ENCODE measurements at places on chromosomes 6 and 20.

DNA sequence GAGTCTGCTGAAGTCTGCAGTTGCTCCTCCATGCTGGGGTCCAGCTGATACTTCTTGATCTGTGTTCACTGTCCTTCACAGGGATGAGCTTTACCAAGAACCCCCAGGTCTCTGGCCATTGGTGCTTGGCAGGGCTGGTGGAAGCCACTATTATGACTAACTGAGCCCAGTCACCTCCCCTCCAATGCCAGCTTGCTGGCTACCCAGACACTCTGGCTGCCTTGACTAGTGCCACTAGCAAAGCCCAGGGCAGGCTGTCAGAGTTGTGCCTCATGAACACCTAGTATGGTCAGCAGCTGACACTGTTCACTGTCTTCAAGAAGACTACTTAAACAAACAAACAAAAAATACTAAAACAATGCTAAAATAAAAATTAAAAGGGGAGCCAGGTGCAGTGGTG lies 8.8 kb downstream of the ASIP start:
- no peak for DNase-seq

GRCh38 chr6:38187811-38188590 lies 368.5 kb downstream of the ZFAND3 start:
- no peak for DNase-seq

DNA sequence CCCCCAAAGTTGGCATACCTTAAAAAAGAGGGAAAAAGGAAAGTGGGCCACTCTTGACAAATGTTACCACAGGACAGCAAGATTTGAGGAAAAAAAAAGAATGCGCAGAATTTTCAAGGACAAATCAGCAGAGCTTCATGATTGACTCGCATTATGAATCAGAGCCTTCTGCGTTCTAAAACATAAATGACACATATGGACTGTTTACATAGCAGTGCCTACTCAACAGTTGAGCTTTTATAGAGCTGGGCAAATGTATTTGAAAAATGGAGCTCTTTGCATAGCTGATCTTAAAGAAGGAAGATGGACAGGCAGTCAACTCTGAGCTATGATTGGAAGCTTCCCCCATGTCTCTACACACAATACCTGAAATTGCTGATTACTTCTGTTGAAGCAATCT lies 213.2 kb upstream of the NT5E start:
- no peak for DNase-seq

- DNase-seq, result no peak
Measured at GRCh38 chr6:42784717-42785498, 3.1 kb downstream of the BICRAL start.

DNA sequence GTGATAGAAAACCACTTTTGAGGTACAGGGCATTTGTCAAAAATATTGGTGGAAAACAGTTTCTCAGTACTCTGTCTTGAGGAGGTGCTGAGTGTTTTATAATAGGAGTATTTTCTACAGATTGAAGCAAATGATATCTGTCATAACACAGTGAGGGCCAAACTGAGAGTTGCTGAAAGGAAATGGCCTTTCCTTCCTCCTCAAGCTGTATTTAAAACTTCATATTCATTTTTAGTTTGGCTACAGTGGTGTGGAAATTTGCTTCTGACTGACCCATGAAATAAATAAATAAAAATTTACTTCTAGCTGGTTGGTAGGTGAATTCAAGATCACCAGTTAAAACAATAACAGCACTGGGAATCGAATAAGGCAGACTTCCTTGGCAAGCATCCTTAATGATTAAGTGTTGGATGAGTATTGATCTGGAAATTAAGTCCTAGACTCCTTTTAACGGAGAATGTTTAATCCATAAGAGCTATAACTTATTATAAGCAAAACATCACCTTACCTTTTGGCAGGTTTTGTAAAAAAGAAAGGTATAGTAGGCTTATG lies 828.6 kb upstream of the CITED2 start:
- DNase-seq, result no peak

DNA sequence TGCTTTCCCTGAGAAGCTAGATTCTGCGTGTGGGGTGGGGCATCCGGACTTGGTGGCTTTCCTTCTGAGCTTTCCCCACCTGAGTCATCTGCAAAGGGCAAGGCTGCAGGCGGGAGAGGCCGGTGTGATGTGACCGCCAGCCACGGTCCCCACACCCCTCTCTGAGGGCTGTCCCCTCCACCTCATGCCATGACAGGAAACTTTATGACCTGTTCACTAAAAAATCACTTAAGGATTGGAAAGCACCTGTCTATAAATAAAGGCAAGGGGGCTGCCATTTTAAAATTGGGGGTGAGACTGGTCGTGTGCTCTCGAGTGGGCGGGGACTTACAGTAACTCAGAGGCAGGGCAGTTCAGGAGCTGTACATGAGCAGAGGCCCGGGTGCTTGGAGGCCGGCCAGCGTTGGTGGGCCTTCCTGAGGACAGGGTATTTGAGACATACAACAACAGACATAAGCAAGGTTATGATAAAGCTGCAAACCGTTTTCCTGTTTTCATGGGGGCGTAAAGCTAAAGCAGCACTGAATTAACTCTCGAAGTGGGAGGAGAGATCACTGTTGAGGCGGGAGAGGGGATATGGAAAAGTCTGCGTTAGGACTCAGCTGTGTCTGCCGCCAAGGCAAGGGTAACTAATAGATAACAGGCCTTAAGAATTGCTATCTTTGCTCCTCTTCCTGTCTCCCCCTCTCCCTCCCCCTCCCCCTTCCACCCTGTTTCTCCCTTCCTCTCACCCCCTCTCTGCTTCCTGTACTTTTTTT lies 16.1 kb upstream of the SERPINB1 start:
- DNase-seq, result peak; percentile 67

DNA sequence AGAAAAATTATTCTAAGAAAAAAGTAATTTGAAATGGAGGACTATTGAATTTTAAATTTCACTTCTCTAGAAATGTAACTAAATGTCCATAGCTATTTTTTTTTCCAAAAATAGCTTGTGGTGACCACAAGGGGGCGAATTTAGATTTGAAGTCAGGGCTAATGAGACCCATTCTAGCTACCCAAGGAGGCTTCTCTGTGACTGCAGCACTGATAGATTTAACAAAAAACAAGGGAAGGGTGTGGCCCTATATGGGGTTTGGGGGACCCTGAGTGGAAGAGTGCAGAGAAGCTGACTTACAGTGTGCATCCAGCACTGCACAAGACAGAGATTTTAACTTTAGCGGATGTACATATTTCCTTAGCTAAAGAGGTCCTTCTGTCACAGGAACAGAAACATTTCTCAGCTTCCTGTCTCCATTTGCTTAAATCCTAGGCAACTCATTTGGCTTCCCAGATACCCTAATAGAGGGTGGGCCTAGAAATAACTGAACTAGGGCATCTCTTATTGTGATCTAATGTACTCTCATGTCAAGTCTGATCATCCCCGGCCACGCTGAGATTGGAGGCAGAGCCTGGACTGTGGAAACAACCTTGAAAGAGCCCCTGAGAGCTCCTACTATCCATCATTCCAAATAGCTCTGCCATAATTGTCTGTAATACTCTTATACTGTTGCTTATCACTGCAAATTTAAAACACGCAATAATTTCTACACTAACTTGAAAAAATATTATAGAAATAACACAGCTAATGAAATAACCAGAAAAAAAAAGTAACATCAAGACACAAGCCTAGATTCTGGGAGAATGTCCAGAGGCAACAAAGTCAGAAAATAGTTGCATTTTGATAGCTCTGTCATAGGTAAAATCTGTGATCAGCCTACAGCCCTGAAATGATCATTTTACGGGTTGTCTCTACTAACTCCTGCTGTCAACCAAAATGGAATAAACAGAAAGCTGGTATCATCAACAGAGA lies 93.6 kb downstream of the SNAP91 start:
- DNase-seq, result no peak

DNA sequence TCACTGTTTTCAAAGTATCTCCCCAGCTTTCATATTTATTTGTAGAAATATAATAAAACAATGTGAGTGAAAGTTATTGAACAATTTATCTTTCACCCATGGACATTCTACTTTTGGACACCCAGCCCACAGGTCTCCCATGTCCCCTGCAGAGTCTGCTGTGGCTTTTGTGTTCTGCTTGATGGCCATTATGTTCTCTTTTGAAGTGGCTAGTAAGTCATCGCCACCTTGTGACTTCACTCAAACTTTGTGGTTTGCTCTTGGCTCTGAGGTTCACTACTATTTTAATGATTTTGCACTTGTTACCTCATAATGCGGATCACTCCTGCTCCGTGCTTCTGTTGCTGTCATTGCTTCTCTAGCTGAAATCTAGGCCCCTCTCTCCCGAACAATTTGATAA lies 10.2 kb upstream of the DEFB113 start:
- DNase-seq, result no peak

GRCh38 chr20:43988451-43988850 lies 73.8 kb downstream of the TOX2 start:
- no peak for DNase-seq

DNA sequence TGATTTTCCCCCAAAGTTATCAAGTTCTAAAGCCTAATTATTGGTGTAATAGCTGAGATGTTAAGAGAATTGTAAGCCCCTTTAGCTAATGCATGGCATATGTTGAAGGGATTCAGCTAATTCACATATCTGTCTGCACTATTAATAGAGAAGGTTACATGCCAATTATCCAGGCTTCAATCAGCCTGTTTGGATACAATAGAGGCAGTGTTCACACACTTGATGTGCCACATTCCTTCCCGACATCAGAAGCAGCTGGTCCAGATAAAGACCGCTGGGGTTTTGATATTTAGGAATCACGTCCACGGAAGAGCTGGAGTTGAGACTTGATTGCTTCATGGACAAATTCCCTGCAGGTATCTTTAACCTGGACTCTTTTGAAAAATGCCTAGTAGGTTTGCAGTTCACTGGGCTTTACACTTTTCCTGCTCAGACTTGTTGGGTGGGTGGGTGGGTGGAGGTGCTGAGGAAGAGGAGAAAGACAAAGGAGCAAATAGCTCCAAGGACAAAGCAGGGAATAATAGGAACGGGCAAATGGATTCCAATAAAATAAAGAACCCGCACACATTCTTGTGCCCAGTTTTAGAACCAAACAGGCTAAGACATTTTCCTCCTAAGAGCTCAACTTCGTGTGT lies 142.6 kb upstream of the ZNF217 start:
- DNase-seq, result no peak

GRCh38 chr20:55205665-55206064 lies 730.3 kb downstream of the DOK5 start:
- DNase-seq, result no peak

DNA sequence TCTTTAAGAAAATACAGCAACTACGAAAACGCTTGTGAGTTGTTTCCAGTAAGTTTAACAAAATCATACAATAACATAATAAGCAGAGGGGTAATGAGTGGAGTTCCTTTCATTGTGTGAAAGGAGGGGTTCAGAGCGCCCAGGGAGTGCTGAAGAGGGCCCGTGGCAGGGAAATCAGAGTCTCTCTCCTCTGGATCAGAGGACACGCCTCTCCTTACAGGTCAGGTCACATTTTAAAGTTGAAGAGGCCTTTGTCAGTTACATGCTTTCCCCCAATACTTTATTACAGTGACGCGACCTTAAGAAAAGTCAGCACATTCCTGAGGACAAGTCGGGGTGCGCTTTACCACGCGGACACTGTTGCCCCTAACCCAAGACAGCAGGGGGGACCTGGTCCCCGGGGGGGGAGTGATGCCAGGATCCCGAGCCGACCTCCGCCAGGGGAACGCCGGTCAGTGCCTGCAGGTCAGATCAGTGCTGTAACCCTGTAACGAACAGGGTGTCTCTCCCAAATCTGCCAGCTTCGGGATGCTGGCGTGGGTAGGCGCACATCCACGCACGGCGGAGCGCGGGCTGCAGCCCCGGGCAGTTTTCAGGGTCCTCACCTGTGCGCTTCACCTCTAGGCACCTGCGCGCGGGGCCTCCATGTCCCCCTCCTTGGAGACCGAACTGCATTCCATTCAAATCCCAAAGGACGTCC lies 848 bp downstream of the DACT2 start:
- no peak for DNase-seq

- no peak for DNase-seq
Measured at GRCh38 chr6:72755752-72756151, 133.9 kb downstream of the KCNQ5 start.

- peak; percentile 29 for DNase-seq
Measured at GRCh38 chr6:46174904-46175303, 4.1 kb upstream of the ENPP5 start.

DNA sequence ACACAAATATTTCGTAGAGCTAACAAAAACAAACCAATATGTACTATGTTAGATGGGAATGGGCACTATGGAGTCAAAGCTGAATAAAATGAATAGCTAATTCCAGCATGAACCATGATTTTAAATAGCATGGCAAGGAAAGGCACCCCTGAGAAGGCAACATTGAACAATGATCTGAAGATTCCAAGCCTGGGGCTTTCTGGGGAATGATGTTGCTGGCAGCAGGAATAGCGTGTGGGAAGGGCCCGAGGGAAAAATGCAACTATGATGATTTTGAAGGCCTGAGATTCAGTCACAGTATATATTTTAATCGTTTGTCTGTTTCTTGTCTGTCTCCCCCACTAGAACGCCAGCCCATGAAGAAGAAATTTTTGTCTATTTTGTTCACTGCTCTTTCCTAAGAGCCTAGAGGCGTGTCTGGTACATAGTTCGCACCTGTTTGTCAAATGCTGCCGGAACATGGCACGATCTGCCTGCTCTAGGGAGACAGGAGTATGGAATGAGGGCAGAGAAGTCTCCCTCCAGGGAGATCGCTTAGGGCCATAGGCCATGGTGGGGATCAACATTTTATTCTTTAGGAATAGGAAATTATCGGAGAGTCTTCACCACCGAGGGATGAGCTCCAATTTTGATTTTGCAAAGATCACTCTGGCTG lies 84.8 kb upstream of the EYA2 start:
- no peak for DNase-seq

GRCh38 chr6:157106487-157106886 lies 216.8 kb downstream of the TMEM242 start:
- DNase-seq, result no peak

DNA sequence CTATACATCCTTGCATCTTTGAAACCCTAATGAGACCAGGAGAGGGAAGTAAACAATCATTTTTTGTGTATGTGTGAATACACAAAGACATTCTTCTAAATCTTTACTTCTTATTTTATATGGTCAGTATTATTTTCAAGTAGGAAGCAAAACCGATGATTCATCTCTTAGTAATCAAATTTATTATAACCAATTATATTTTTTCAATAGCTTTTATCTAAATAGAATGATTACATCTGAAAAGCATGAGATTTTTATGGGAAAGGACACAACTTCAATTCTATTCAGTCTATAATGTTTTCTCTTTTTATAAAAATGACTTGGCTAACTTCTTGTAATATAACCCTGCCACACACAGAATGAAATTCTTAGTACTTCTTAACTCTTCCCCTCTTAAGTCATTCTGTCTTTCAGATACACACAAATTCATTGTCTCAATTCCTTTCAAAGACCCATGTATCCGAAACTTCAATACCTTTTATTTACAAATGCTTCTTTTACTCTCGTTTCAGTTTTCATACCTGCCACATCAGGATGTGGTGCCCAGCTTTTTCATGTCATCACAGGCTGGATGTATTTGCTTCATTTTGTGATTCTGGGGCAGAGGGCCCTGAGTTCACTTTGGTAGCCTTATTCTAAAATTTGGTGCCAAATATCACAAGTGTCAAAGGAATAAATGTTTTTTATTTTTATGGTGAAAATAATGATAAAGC lies 227.0 kb downstream of the PHF3 start:
- DNase-seq, result no peak

GRCh38 chr6:82783587-82784236 lies 281.9 kb downstream of the UBE3D start:
- no peak for DNase-seq

- DNase-seq, result no peak
Measured at GRCh38 chr20:44209686-44210405, 725 bp downstream of the OSER1 start.
